ENCODE measurements at places on chromosomes 11 and 22.

DNA sequence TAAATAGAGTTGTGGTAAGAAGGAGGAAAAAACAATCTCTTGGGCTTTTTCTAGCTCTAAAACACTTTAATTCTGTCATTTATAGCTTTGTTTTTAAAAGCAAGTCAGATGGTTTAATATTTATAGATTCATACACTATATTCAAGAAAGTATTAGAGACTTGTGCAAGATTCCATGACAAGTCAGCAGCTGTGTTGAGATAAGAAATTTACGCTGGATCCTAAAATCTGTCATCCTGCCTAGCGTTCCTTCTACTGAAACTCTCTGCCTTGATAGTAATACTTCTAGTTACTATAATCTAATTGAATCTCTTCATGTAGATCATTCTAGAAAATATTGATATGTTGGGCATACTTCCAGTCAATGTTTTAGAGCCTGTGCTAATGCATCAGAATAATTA, 721.8 kb downstream of the CNTN5 start:
- DNase-seq = no peak

- DNase-seq = no peak
These were observed 21.7 kb upstream of the SLN start for GRCh38 chr11:107733518-107733917.

DNA sequence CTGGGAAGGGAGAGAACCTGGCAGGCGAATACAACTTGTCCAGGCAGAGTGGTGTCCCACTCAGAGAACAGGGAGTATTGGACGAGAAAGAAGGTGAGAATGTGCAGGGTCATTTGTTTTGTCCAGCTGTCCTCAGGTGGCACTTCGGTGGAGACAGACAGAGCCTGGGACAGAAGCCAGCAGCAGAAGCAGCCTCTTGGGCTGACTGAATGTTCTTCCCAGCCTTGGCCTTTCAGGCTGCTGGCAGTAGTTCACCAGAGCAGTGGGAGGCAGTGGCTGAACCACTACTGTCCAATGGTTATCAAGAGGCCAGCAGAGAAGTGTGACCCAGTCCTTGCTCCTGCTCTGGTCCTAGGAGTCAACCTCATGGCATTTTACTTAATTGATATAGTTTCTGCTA, 331.1 kb upstream of the NARS2 start:
- DNase-seq = no peak

- DNase-seq = no peak
These were observed 29.2 kb downstream of the KCNQ1OT1 start for GRCh38 chr11:2670541-2671100.
